Sigmoid colon (tissue), 7 donors: ENCODE measurements at places on chromosomes 12 and 14. TPM values are rescaled to one million over a fixed set of nuclear protein-coding genes. Genes with fewer than 3 reads are reported as not detected.

DNA sequence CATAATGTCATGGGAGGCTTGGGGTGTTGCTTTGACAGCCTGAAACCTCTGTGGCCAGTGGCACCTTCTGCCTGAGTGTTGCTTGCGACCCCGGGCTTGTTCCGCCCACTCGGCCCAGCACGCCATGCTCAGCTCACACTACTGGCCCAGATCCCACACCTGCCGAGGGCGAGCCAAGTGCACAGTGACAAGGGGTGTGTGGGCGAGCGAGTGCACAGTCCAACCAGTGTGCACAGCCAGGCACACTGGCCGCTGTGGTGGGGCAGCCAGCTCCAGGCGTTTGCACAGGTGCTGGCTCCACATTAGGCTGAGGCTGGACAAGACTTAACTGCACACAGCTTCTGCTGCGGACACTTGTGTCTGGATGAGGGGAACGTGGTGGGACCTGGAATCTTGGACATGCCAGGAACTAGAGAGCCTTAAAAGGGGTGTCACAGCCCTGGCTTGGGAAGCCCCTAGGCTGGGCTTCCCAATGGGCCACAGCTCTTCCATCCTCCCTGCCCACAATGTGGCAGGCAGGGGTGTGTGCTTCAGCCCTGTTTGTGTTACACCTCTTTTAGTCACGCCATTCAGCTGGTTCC is 609.2 kb upstream of the FOXG1 start:
- DNase-seq, result peak; percentile 48
- H3K4me1 ChIP-seq, result no peaks in the 10 kb centered on the region
- H3K27ac ChIP-seq, result no peak overlapping the region
- no peak overlapping the region for H3K4me3 ChIP-seq
- no peaks in the 10 kb centered on the region for H3K36me3 ChIP-seq
- H3K27me3 ChIP-seq, result no peaks in the 10 kb centered on the region

DNA sequence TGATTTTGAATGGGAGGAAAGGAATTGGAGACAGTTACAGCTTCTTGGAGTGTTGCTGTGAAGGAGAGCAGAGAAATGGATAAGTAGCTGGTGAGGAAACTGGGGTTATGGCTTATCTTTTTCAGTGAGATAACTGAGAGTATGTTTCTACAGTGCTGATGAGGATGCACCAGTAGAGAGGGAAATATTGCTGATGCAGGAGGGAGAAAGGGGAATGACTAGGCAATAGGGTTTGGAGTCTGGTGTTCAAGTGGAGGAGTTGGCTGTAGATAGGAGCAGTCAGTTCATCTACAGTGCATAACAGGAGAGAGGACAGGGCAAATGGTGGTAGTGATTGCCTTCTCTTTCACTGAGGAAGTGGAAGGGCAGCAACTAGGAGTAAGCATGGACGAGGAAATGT is 33.0 kb downstream of the SPATS2 start:
- H3K36me3 ChIP-seq, result no peaks in the 10 kb centered on the region
- DNase-seq, result no peak
- no peak overlapping the region for H3K4me3 ChIP-seq
- H3K27me3 ChIP-seq, result no peaks in the 10 kb centered on the region

DNA sequence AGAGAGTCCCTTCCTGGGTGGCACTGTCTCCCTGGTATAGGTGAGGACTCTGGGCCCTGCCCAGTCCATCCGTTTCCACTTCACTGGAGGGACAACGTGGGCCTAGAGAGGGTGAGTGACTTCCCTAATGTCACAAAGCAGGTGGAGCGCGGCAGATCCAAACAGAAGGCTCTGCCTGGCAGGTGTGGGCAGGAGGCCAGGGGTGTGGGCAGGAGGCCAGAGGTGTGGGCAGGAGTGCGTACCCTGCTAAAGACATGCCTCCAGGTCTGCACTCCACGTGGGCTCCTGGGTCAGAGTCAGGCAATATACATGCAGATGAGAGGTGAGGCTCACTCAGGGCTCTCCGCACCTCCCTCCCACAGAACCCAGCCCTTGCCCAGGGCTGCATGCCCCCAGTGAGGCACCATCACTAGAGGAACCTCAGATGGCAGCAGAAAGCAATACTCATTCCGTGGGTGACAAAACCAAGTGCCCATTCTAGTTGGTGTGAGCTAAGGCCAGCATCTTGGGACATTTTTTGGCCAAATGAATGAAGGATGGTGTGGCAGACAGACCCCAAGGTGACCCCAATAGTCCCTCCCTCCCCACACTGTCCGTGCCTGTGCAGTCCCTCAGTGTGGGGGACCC is 271.6 kb upstream of the RTL1 start:
- no peak for DNase-seq
- no peaks in the 10 kb centered on the region for H3K4me1 ChIP-seq
- H3K27ac ChIP-seq, result no peak overlapping the region
- H3K27me3 ChIP-seq, result no peaks in the 10 kb centered on the region
- H3K36me3 ChIP-seq, result no peaks in the 10 kb centered on the region

DNA sequence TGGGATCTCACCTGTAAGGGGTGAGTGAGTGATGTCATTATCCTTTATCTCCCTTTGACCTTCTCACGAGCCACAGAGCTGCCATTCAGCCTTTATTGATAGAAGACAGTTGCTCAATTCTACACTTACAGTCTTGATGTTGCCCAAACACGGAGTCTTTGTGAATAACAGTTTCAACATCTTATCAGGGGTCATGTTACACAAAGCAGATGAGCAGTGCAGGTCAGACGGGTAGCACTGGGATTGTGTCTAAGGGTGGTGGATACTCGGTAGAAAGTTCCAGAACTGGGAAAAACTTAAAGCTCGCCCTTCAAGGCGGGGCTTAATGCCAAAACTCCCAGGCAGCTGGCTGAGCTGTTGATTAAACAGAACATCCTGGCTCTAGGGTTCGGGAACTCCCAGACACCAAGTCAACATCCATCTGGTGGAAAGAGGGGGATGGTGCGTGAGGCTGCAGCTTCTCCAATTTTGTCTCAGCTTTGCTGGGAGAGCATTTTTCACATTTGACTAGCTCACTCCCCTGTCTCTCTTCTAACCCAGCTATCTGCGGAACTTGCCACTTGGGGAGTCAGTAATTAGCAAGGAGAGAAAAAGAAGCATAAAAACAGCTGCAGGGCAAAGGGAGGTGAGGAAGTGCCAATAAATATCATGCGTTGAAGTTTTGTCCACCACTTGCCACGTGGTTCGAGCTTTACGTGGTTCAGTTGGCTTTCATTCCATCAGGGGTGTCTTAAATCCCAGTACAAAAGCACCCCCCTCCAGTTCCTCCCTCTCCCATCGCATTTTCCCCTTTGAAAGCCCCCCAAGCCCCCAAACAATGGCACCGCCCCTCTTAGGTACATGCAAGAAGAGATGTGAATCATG is 31.0 kb downstream of the FOXN4 start:
- H3K27ac ChIP-seq, result peak overlapping the region; percentile 53
- peaks cover 17% of the 10 kb centered on the region for H3K4me1 ChIP-seq
- H3K4me3 ChIP-seq, result no peak overlapping the region
- H3K27me3 ChIP-seq, result no peaks in the 10 kb centered on the region
- no peak for DNase-seq

- no peak for DNase-seq
- H3K4me3 ChIP-seq, result no peak overlapping the region
- H3K27me3 ChIP-seq, result no peaks in the 10 kb centered on the region
- no peaks in the 10 kb centered on the region for H3K4me1 ChIP-seq
- H3K36me3 ChIP-seq, result no peaks in the 10 kb centered on the region
- H3K27ac ChIP-seq, result no peak overlapping the region
Measured at GRCh38 chr12:51262758-51263177, 7.4 kb downstream of the SMAGP start.

Gene PIWIL1
- not detected for polyA plus RNA-seq

Gene KLHL42
- polyA plus RNA-seq, result 7.2 TPM

Gene TMEM106C
- polyA plus RNA-seq, result 145 TPM
